HAP-1 (cell line): ENCODE measurements at places on chromosomes 3 and 15.

- no peak for DNase-seq
Measured at GRCh38 chr3:123296836-123297626, 95.3 kb downstream of the SEC22A start.

DNA sequence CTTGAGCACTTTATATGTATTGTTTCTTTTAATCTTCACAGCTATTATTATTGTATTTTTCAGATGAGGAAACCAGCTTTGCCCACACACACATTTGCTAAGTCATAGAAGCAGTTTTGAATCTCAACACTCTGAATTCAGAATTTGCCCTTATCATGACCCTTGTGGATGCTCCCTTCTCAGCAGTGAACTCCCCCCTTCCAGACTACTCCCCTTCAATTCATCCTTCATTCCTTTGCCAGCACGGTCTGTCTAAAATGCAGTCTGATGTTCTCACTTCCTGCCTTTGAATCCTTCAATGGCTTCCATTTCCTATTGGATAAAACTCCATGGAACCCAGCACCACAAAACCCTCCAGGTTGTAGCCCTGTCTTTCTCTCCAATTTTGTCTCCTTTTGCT, 52.5 kb upstream of the TSC22D2 start:
- DNase-seq: no peak

DNA sequence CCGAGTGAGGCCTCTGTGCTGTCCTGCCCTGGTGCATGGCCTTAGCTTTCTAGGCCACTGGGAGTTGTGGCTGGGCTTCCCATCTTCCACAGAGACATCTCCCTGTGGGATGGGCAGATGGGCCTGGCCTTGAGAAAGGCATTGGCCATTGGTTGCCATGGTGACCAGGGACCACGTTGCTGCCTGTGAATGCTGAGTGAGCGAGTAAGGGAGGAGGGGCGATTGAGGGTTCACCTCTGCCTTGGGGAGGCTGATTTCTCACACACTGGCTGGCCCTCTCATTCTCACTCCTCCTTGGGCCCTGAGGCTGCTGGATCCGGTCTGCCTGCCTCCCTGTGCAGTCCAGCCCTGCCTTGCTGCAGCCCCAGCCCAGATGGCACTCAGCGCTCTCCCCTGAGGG, 26.4 kb upstream of the DOCK3 start:
- DNase-seq: peak; percentile 28

DNA sequence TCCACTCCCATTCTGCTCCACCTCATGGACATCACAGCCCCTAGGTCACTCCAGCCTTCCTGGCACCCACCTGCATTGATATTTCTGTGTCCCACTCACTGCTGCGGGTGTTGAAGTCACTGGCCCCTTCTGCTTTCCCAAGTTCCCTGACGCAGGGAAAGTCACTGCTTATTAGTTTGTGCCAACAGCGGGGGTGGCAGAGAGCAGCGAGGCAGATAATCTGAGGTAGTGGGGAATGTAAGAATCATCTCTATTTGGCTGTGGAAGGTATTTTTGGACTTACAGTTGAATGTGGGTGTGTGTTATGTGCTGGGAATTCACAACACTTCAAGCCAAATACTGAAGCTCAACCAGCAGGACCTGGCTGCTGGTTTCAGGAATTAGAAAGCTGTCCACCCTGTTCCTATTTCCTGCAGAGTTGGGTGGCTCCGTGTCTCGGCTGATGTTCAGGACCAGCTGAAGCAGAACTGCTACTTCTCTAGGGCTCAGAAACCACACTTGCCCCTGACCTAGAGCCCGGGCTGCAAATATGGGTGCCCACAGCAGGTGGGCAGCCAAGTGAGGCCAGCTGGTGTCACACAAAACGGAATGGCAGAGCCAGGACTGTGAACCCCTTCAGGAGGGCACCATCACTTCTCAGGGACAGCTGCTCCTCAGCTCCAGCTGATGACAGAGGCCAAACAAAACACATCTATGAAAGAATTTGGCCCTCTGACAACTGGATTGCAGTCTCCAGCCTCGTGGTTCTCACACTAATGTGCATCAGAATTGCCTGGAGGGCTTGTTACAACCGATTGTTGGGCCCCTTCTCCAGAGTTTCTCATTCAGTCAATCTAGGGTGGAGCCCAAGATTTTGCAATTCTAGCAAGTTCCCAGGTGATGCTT, 57.7 kb downstream of the SEMA5B start:
- DNase-seq: no peak

- DNase-seq: no peak
Measured at GRCh38 chr3:132311841-132312240, 5.4 kb upstream of the ACP3 start.

DNA sequence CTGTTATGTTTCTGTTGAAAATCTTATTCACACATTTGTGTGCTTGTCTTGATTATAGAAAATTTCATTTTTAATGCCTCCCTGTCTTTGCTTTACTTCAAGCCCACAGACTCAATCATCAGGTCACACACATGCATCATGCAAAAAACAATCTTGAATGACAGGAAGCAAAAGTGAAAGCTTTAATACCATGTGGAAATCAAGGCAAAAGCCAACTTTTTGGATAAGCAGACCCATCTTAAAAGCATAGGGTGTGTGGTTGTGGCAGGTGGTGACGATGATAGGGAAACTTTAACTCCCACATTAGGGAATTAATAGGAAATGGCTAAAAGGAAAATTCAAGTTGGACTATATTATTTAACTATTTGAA, 155.9 kb upstream of the EOMES start:
- DNase-seq: no peak

- DNase-seq: no peak
Measured at GRCh38 chr3:16288664-16289063, 23.7 kb downstream of the OXNAD1 start.

GRCh38 chr3:99666201-99666600, 27.8 kb downstream of the COL8A1 start:
- DNase-seq: no peak

- no peak for DNase-seq
Measured at GRCh38 chr3:124202754-124203153, 210.8 kb upstream of the ROPN1 start.

DNA sequence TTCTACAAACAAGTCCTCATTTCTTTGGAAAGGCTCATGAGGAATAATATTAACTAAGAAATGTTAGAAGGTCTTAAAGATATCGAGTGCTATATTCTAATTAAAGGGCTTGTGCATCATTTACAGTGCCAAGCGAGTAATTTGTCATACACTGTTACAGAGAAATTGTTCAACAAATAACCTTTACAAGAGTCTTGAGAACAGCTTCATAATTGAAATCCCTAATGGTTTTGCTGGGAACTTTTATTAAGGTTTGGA, 209.5 kb downstream of the MECOM start:
- no peak for DNase-seq

GRCh38 chr15:92683511-92683834, 27.9 kb upstream of the FAM174B start:
- peak; percentile 21 for DNase-seq

DNA sequence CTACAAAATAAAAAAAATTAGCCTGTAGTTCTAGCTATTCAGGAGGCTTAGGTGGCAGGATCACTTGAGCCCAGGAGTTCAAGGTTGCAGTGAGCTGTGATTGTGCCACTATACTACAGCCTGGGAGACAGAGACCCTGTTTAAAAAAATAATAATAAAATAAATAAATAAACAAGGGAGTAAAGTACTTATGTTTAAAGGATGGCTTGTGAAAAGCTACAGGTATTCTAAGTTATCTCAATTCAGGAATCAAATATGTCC, 74.2 kb downstream of the ANKRD28 start:
- no peak for DNase-seq

DNA sequence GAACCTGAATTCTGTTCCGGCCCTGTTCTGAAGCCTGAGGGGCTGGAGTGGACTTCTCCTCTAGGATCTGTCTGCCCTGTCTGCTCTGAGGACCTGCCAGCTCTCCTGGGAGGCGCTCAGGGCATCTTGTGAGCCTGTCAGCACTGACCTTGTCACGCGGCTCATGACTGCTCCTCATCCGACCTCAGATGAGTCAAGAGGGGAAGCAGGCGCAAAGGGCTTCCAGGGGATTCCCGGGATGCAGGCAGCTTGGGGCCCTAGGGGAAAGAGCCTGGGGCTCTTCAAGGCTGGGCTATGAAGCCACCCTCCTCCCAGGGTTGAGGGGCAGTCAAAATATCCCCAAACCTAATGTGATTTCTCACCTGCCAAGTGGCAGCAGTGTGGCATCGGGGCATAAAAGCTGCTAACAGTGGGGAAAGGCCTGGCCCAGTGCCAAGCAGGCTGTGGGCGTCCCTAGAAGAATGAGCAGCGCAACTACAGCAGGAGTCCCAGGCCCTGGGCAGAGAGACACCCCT, 27.6 kb upstream of the ANKDD1A start:
- no peak for DNase-seq

DNA sequence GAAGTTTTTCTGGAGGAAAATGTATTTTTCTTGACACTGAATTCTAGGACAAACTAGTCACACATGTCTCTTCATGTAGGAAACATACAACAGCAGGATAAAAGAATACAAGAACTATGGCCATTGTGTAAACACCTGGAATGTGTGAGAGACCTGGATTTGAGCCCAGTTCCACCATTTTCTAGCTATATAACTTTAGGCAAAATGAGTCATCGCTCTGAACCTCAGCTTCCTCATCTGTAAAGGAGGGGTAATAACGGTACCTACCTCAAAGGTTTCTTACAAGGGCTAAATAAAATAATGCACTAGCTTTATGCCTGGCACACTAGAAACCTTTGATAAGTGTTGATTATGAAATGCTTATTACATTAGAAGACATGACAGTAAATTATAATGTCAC, 57.8 kb downstream of the RIOX2 start:
- DNase-seq: no peak

- no peak for DNase-seq
Measured at GRCh38 chr15:98827217-98827616, 178.9 kb downstream of the IGF1R start.

GRCh38 chr3:53658613-53659193, 164.3 kb downstream of the CACNA1D start:
- no peak for DNase-seq

DNA sequence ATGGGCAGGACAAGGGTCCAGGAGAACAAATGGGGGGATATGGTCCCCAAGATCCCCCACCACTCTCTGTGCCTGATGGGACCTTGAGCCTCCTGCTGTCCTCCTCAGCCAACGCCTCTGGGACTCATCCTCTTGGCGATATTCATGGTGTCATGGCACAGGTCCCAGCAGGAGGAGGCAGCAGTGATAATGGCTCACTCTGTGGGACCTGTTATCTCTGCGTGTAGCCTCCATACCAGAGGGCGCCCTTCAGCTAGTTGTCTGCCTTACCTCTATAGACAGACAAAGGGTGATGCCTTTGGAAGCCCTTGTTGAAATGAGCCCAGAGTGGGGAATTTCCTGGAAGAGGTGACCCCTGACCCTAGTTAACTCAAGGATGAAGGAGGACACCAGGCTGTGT, 7.4 kb downstream of the ZBTB47 start:
- DNase-seq: no peak

GRCh38 chr3:147406028-147406931, at the start of gene ZIC4:
TSS of gene ZIC4 (minus strand) at chr3:147406543. CDS start at chr3:147402797, 3,746 bp downstream.
- no peak for DNase-seq

DNA sequence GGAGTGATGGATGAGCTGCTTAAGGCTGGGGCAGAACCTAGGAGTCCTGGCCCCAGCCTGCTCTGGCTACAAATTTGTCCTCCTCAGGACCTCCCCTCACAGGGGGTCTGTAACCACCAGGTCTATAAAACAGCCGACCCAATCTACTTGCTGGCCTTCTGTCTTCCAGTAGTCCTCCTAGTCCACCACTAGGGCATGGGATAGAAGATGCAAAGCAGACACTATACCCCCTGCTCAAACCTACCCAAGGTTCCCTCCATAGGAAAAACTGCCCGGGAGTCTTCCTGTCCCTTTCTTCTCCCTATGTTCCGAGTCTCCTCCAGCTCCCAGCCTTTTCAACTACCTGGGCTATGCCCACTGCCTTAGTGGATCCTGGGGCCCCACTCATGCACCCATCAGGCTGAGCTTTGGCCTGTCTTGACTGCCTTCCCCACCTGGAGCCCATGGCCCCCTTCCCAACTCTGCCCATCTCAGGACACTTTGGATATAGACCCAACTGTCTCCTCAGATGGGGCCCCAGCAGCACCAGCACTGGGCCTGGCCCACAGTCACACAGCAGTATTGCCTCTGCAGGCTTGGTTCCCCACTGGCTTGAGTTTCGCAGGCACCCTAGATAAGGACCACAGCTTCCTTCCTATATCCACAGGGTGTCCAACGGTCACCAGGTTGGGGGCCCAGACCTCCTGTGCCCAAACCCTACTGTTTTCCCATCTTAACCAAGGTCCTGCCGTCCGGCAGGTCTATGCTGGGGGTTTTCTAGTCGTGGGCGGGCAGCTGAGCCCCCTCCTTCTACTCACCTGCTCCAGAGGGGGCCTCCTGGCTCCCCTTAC, 1.1 kb downstream of the HYAL3 start:
- DNase-seq: no peak

- DNase-seq: no peak
Measured at GRCh38 chr15:79130535-79131130, 40.1 kb upstream of the RASGRF1 start.

DNA sequence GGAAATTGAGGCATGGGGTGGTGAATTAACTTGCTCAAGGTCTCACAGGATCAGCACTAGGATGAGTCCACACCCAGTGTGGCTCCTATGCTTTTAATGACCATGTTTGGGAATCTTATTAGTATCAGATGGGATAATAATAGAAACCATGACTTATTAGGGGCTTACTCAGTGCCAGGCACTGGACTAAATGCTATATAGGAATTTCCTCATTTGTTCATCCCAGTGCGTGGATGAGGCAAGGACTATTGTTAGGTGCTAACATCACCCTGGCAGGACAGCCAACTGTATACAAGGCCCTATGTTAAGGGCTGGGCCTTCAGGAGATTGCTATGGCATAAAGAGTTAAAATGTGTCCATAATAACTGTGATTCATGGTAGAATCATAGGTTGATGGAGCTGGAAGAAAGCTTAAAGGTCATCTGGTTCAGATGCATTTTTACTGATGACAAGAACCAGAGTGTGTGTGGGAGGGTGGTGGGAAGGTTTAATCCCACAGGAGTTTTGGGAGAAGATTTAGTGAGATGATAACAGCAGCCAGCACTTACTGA, 4.7 kb upstream of the FEM1B start:
- no peak for DNase-seq

DNA sequence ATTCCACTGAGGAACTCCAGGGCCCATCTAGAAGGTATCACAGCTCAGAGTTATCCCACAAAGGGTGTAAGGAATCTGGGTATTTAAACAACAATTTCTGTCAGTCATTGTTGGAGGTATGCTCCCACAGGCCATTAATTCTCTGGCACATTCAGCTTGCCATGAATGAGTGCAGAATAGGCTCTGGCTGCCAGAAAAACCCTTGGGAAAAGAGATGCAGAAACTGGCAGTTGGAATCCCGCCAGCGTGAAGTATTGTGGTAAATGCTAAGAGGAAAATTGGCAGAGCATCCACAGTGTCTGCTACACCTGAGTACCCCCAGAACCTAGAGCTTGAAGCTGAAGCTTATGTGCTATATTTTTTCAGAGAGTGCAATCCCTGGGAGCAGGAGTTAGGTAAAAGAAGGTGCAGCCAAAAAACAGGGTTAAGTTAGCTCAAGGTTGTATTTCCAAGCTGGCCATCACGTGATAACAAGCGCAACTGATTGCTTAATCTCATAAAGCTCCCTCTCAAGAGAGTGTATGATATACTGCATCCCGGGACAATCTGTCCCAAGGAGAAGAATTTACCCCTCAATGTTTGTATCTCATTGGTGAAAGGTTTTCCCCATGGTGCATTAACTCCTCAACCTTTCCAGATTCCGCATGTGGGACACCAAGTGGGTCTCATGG, 94.2 kb upstream of the ACP3 start:
- DNase-seq: peak; percentile 9

GRCh38 chr15:99177679-99178078, 71.7 kb downstream of the TTC23 start:
- no peak for DNase-seq

- no peak for DNase-seq
Measured at GRCh38 chr3:69776289-69776688, 37.0 kb downstream of the MITF start.

- DNase-seq: peak; percentile 38
Measured at GRCh38 chr3:143775459-143775858, 72.8 kb downstream of the SLC9A9 start.
